ENCODE measurements at places on chromosomes 3 and 15. TPM values are rescaled to one million over a fixed set of nuclear protein-coding genes. Genes with fewer than 3 reads are reported as not detected.

DNA sequence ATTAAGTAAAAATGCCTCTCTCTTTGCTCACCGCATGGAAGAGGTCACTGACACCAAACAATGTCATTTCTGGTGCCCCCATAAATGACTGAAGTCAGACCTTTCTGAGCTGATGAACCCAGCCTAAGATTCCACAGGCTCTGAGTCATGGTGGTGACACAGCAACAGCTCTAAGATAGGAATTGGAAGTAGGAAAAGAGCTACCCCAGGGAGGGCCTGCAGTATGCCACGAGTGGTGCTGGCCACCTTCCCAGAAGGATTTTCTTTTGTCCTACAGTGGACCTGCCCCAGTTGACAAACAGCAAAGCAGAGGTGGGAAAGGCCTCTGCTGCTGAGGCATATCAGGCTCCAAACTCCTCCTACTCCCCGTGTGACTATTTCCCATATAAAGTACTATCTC, 208.1 kb downstream of the MINAR1 start:
- H3K27me3 ChIP-seq, result no peaks in the 10 kb centered on the region
- no peak overlapping the region for H3K4me3 ChIP-seq
- DNase-seq, result peak; percentile 86
- peak overlapping the region; percentile 49 for H3K27ac ChIP-seq

DNA sequence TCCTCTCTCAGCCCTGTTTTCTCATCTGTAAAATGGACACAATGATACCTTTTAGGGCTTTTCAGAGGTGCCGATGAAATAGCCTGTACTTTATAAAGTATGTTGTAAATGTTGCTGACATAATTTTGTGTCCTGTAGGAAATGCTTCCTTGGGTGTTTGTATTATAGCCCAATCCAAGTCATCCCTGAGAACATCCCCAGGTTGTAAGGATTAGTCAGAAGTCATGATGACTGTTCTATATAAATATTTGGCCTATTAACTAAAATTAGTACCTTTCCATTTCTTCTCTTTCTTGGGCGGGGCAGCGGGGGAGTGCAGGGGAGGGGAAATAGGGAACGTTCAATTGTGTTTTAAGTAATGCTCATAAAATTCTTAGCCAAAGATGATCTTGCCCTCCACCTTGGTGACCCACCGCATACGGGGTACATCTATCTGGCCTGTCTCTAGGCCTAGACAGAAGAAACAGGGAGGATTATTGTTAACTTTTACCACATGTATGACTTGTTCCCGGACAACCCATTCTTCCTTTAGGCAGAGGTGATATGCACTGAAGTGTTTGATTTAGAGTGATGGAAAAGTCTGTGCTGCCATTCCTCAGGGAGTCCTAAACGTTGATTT, 120.7 kb downstream of the VGLL4 start:
- no peaks in the 10 kb centered on the region for H3K27me3 ChIP-seq
- no peak overlapping the region for H3K27ac ChIP-seq
- H3K4me1 ChIP-seq, result peaks cover 15% of the 10 kb centered on the region
- no peaks in the 10 kb centered on the region for H3K36me3 ChIP-seq
- no peak overlapping the region for H3K4me3 ChIP-seq

DNA sequence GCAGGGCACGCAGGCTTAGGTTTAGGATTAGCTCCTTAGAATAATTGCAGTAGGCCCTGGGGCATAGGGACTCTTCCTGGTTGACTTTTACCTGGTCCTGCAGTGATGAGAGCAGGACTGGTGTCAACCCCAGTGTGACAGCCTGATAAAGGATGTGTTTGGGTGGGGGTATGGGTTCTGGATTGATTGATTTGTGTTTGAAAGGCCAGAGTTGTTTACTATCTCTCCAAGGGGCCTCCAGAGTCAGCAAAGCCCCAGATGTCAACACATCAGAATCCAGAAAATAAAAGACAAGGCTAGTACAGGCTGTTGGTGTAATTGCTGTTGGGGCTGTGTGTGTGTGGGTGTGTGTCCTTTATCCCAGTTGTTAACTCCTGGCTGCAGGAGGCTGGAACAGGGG, 122.3 kb downstream of the CHRNA7 start:
- H3K4me3 ChIP-seq, result no peak overlapping the region
- H3K4me1 ChIP-seq, result no peaks in the 10 kb centered on the region
- H3K36me3 ChIP-seq, result no peaks in the 10 kb centered on the region
- H3K27ac ChIP-seq, result no peak overlapping the region
- H3K27me3 ChIP-seq, result no peaks in the 10 kb centered on the region

- peak; percentile 16 for DNase-seq
- H3K27me3 ChIP-seq, result no peaks in the 10 kb centered on the region
- H3K4me3 ChIP-seq, result no peak overlapping the region
- H3K27ac ChIP-seq, result no peak overlapping the region
Observed at GRCh38 chr3:175020101-175020500, 161.0 kb downstream of the NAALADL2 start.

GRCh38 chr15:77834276-77834990, 201.7 kb upstream of the LINGO1 start:
- DNase-seq, result no peak
- no peak overlapping the region for H3K27ac ChIP-seq
- H3K4me1 ChIP-seq, result peaks cover 12% of the 10 kb centered on the region
- H3K27me3 ChIP-seq, result peaks cover 45% of the 10 kb centered on the region

CHRM5 gene
- total RNA-seq, result not detected

IGSF10 gene
- total RNA-seq, result 0.84 TPM
